Activated T-helper 17 cell treated with anti-CD3 and anti-CD28 coated beads, Interleukin-2, amount 50 U/mL, for 72 hours (primary cell): ENCODE measurements at places on chromosomes 16 and 17. TPM values are rescaled to one million over a fixed set of nuclear protein-coding genes. Genes with fewer than 3 reads are reported as not detected.
A peak's percentile ranks its signal among the peaks of the same experiment; 100 is the strongest.

MTSS2 gene
- 0.67 TPM for total RNA-seq

KRT32 gene
- not detected for total RNA-seq

WFDC1 gene
- total RNA-seq = 0.90 TPM

DNA sequence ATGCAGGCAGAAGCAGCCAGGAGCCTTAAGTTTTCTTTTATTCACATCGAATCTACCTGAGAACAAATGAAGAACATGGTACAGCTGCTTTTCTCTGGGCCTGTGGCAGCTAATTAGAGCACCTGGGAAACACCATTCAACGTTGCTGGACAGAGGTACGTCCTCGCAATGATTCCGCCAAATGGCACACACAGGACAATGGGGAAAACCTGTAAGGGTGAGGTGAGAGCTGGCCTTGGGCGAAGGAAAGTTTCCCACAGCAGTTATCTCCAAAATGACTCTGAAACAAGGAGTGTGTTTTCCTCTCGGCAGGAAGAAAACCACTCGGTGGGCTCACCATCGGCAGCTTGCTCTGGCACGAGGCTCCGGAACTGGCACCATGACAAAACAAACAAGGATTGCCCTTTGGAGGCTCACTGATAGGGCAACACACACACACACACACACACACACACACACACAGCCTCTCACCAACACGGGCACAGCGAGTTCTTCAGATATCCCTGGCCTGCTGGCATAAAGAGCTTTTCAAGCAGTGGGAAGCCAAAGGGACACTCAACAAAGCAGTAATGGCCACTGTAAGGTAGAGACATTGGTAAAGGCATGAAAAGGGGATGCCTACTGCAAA lies 73.7 kb downstream of the ZFHX3 start:
- no peak for ATAC-seq

DNA sequence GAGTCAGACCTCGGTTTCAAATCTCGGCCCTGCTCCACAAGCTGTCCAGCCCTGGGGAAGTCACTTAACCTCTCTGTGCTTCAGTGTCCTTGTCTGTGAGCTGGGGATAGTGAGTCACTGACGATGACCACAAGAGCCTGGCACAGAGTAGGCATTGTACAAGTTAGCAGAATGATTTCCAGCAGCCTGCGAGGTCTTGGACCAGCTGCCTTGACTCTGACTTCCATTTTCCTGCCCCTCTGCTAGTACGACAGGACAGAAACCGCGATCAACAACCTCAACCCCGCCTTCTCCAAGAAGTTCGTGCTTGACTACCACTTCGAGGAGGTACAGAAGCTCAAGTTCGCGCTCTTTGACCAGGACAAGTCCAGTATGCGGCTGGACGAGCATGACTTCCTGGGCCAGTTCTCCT lies 20.7 kb downstream of the CPNE2 start:
- ATAC-seq = peak; percentile 84

GRCh38 chr16:30947859-30948666 lies 805 bp upstream of the ORAI3 start:
- ATAC-seq = no peak

- ATAC-seq = no peak
Observed at GRCh38 chr16:14179116-14179515, 108.0 kb downstream of the MRTFB start.

DNA sequence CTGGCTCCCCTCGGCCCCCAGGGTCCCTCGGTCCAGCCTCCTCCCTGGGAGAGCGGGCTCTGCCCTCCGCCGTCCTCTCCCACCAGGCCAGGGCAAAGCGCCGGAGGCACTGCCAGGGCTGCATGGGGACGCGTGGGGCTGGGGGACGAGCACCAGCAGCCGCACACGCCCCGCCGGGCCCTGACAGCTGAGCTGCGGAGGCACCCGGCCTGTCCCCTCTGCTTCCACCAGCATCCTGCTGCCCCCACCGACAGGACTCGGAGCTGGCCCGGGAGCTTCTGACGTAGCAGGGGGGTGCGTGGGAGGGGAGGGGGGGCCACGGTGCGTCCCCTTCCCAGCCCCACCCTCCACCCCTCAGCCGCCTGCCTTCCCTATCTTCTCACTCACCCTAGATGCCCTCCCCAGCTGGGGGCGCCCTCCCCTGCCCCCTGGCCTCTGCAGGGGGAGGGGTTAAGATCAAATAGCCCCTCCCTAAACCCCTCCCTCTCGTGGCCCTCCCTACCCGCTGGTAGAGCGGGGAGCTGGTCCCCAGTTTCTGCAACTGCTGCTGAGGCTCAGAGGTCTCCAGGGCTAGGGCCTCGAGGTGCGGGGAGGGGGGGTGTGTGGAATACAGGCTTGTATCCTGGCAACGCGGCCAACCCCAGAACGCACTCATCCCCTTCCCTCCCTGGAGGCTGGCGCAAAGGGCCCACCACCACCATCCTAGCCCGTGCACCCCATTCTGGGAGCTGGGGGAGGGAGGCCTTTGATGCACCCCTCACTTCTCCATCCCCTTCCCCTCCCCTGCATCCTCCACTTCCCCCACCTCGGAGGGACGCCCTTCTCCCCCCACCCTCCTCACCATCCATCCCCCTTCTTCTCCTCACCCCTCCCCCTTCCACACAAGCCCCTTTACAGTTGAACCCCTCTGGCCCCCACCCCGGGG lies 1.0 kb downstream of the SRCIN1 start:
- peak; percentile 20 for ATAC-seq

- ATAC-seq = no peak
Observed at GRCh38 chr17:263271-263670, 81.8 kb upstream of the DOC2B start.

- peak; percentile 38 for ATAC-seq
Observed at GRCh38 chr16:14405611-14406537, 224.2 kb downstream of the PARN start.

DNA sequence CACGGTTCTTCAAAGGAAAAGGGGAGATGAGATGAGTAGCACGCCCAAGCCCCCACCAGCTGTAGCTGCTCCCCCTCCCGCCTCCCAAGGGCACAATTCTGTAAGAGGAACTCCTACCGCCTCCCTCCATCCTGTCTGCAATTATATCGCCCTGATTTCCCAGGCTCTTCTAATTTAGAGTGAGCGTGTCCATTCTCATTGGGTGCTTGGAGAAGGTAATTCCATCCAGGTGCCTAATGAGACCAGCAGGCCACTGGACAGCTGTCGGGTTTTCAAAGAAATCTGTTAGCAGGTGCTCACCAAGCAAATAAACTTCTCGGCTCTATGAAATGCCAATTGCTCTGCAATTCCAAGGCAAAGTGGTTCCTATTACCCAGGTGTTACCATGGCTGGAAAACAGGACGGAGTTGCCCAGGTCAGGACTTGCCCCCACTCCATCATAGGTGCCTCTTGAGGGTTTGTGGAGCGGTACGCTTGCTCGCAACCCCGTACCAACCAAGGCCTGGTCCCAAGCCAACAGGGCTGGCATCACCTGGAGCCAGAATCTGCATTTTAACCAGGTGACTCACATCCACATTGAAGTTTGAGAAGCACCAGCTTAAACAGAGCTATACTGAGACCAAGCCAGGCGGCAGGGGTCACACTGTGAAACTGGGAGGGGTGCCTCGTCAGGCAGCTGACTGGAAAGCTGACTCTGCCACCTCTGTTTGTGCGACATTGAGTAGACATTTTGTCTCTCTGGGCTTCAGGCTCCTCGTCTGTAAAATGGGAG lies 16.5 kb upstream of the MEAK7 start:
- no peak for ATAC-seq

DNA sequence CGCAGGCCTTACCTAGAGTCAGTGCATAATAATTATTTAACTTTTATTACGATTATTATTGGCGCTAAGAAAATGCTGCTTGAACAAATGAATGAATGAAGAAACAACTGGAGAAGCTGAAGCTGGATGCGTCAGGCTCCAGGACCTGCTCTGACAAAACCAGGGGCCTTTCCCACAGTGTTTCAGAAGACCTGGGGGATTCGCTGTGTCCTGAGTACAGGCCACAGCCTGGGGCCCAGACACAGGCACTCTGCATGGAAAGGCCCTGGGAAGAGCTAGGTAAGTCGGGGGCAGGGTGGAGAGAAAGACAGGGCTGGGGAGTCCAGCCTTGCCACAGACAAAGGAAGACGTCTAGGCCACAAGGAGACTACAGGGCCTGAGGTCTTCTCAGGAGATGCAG lies 226.1 kb downstream of the ZNF423 start:
- ATAC-seq = no peak

GRCh38 chr17:72351884-72352346 lies 231.1 kb downstream of the SOX9 start:
- ATAC-seq = no peak

GRCh38 chr17:39755554-39756379 lies 18.0 kb downstream of the GRB7 start:
- ATAC-seq = no peak

- ATAC-seq = no peak
Observed at GRCh38 chr16:54685682-54686081, 245.0 kb upstream of the IRX5 start.

GRCh38 chr17:8409966-8410882 lies 12.6 kb upstream of the RNF222 start:
- peak; percentile 78 for ATAC-seq

GRCh38 chr17:80223142-80223815 lies 3.1 kb downstream of the SLC26A11 start:
- no peak for ATAC-seq

DNA sequence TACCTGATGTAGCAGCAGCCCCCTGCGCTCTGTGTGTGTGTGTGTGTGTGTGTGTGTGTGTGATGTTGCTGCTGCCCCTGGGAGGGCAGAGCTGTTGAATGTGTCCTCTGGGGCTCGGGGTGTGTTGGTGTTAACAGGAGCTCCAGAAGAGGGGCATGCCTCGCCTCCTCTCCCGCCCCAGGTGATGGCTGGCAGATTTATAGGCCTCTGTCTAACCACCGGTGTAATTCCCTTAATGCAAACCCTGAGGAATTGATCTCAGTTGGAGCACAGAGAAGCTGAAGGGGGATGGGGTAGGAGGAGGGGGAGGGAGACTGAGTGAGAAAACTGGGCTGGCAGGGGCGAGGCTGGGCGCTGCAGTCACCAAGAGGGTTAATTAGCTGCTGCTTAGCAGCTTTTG lies 10.0 kb downstream of the CACNA1G start:
- no peak for ATAC-seq

DNA sequence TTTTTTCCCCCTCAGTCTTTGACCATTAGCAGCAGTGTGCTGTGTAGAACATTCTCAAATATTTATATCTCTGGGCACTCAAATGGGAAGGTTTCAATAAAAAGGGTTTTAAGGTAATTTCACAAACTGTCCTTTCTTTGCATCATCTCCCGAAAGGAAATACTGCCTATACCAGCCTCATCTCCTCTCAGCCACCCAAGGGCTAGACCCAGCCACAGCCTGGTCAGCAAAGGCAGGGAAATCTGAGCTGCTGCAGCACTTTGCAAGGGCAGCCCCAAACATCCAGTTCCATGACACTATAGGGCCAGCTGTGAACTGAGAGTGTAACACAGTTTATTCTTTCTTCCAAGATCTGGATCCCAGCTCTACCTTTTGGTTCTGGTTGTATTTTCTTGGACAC lies 28.9 kb downstream of the TMEM11 start:
- ATAC-seq = no peak
